Hypothalamus (tissue), 51 donors: ENCODE measurements at places on chromosomes 16 and 17.
A peak's percentile ranks its signal among the peaks of the same experiment; 100 is the strongest.

DNA sequence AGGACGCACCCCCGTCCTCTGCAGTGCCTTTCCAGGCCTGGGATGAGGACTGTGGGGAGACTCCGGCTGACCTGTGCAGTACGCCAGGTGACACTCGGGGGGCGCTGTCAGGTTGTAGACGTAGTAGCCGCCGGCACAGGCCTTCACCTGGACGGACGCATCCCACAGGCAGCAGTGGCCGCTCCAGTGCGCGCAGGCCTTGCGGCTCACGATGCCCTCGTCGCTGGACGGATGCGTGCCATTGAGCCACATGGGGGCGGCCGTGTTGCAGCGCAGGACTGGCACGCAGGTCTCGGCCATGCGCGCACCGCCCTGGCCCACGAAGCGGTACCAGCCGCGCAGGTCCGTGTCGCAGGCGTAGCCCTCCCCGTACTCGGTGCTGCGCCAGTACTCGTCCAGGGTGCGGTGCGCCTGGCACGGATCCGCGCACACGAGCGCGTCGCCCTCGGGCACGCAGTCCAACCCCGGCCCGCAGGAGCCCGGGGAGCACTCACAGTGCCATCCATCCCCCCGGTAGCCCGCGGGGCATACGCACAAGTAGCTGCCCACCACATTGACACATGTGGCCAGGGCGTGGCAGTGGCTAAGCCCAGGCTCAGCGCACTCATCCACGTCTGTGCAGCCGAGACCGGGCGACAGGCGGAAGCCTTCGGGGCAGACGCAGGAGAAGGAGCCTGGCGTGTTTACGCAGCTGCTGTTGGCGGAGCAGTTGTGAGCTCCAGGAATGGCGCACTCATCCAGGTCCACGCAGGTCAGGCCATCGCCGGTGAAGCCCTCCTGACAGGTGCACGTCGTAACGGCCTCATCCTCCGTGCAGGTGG is 3.9 kb downstream of the UMOD start:
- DNase-seq, result no peak

GRCh38 chr17:50800196-50800700 is 32.9 kb upstream of the ANKRD40CL start:
- no peak for DNase-seq

GRCh38 chr17:76840443-76840767 is 27.8 kb upstream of the MGAT5B start:
- DNase-seq, result no peak

DNA sequence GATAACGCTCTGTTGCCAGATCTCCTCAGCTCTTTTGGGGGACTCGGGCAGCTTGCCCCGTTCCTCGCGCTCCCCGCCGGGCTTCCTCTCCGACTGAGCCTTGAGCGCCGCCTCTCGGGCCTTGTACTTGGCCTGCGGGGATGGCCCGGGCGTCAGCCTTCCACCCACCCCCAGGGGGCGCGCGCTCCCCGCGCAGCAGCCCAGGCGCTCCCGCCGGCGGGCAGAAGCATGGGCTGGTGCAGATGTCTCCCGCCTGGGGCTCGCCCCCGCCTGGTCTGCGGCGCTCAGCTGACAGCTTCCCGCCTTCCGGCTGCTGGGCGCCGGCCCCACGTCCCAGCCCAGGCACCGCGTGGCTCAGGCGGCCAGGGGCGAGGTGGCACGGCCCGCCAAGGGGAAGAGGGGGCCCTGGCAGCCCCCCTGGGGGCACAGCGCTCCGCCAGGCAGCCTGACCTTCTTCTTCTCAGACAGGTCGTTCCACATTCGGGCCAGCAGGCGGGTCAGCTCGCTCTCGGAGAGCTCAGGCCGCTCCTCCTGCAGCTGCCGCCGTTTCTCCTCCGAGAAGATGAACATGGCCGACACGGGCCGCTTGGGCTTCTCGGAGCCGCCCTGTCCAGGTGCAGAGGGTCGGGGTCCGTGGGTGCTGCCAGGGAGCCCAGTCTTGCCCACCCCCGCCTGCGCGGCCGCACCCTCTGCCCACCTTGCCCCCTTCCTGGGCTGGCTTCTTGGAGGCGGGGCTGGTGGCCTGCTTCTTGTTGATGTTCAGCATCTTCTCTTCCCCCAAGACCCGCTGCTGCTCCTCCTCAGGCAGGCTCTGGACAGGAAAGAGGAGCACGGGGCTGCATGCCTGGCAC is 8.9 kb downstream of the UBTF start:
- peak; percentile 23 for DNase-seq

DNA sequence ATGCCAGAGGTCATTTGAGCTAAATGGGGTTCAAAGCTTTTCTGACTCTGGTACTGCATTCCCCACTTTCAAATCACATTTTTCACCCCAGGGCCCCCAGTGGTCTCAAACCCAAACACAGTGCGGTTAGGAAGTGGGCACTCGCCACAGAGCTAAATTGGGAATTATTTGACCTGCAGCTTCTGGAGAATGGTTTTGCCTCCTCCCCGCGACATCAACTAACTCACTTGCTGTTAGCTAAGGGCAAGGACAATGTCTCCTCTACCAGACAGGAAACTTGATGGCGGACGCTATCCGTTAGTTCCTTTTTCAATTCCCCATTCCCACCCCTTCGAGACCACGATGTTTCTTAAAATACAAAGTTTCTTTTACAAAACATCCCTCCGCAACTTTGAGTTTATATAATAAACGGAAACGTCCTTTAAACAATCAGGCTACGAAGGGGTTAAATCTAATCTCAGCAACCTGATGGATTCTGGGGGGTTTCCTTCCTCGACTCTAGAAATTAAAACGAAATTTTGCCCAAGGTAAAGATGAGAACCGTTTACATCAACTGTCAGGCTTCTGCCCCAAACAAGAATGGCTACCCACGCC is 500 bp upstream of the KAT7 start:
- peak; percentile 18 for DNase-seq

DNA sequence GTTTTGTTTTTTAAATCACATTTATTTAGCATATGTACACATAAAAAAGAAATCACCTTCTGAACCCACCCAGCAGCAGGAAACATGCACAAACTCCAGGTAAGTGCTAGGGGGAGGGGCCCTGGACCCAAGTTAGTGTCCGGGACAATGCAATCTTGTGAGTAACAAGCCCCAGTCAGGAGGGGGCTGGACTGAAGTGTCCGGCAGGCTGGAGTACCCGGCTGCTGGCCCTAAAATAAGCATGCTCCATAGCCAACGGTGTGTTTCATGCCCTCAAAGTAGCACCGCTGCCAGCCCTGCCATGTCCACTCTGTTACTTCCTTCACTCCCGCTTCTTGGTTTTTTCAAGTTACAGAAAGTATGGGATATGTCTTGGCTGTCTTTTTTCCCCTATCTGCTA is 102.1 kb downstream of the SPAG9 start:
- DNase-seq, result no peak

DNA sequence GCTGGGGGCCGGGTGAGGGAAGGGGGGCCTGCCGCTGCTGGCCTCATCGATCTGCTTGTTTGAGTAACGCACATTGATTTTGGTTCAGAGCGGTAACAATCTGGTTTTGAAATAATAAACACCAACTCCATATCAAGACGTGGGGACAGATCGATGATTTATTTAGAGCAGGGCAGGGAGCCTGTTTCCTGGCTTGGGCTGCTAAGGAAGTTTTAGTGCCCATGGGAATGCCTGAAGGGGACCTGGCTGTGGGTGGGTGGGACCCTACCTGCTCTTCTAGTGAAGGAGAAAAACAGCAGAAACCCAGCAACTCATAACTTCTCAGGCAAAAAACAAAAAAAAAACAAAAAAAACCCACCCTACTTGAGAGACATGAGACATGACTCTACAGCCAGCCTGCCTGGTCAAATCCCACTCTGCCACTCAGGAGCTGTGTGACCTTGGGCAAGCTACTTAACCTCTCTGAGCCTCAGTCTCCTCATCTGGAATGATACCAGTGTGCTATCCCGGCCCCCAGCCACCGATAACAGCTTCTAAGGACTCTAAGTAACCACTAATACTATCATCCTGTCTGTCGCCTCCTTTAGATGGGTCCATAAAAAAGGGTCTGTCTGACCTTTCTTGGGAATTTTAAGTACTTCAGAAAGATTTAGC is 66.0 kb downstream of the PIPOX start:
- DNase-seq, result no peak

DNA sequence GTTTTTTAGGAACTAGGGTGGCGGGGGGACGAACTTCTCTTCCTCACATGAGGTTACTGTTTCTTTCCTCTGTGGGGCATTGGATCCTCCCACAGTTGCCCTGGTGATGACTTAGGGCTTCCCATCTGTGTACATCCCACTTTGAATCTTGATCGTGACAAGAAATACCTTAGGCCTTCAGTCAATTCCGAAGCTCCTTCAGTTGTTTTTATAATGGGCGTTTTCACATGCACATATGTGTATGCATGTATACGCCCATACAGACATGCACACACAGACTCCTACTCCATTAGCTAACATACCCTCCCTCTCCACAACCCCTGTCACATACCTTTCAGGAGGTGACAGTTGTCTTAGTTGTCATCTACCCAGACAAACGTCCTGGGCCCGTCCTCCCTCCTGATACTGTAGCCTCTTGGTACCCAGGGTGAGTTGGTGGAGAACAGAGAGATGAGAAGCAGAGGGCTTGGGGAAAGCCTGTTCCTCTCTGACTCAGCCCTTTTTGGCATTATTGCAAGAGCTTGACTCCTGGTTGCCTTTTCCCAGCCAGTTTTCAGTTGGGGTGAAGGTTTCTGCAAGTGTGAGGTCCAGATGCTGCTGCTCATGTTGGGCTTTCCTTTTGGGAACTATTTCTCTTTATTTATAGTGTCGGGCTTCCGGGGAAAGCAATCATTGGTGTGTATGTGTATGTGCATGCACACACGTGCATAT is 2.2 kb upstream of the AOC2 start:
- DNase-seq, result no peak

DNA sequence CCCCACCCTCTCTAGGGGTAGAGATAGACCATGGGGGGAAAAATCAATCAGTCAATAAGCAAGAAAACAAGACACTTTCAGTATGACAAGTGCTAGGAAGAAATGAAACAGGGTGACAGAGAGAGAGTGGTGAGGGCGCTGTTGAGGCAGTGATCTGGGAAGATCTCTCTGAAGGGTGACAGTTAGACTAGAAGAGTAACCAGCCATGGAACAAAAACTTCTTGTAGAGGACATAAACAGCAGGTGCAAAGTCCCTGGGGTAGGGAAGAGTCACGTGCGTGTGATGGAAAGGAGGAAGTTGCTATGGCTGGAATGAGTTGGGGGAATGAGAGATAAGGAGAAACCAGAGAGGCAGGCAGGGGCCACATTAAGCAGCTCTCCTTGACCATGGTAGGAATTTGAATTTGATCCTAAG is 16.8 kb upstream of the EMP2 start:
- DNase-seq, result no peak

- no peak for DNase-seq
Observed at GRCh38 chr17:50203604-50204345, 2.3 kb upstream of the COL1A1 start.

DNA sequence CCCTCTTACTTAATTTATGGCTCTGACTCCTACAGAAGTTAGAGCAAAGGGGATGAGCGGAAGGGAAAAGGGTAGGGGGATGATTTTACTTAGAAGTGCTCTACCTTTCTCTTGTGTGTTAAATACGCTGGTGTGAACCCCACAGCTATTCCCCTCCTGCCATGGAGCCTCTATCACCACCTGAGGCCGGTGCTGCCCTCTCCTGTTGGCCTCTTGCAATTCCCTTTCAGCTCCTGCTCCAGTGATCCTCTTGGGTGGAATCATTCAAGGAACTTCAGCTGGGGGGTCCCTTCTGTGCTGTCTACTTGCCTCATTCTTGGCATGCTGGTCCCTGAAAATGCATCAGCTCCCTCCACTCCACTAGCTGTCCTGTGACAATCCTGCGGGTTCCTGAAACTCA is 41.8 kb upstream of the CDH8 start:
- DNase-seq, result no peak

GRCh38 chr17:32104158-32104557 is 38.1 kb upstream of the RHOT1 start:
- no peak for DNase-seq

- no peak for DNase-seq
Observed at GRCh38 chr16:50393858-50394802, 25.3 kb upstream of the BRD7 start.

- DNase-seq, result no peak
Observed at GRCh38 chr17:83064021-83064731, 15.2 kb upstream of the METRNL start.

DNA sequence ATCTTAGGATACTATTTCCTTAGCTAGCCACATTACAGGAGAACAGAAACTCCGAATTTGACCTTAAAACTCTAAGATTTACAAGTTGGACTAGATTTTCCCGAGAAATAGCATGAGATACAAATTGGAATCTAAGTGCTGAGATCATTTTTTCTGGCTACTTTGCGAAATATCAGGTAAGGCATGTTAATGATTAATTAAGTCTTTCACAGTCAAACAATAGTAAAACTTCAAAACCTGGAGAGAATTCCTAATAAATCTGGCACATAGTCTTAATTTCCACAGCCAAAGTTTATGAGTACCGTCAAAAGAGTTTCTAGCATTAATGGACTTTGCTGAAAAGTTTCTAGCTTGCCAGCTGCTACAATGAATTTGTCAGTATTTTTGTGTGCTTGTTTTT is 379.5 kb upstream of the TOM1L1 start:
- no peak for DNase-seq

DNA sequence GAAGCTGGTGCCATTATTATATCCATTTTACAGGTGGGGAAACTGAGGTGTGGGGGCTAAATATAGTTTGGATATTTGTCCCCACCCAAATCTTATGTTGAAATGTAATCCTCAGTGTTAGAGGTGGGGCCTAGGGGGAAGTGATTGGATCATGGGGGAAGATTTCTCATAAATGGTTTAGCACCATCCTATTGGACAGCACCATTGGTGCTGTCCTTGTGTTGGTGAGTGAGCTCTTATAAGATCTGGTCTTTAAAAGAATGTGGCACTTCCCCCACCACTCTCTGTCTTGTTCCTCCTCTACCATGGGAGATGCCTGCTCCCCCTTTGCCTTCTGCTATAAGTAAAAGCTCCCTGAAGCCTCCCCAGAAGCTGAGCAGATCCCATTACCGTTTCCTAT is 119.8 kb upstream of the SEC14L1 start:
- no peak for DNase-seq

DNA sequence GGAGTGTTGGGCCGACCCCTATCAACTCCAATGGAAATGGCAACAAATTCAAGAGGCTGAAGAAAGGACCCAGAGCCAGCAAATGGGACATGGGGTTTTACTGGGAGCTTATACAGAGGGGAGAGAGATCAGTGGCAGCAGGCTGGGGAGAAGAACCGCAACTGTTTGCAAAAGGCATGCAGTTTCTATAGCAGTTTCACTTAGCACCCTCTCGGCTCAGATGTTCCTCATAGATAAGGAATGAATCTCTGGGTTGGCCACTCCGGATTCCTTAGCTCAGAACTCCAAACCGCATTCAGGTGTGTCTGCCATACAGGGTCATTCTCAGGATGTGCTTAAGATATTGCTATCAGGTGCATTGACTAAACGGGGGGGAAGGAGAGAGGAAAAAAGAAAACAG is 71.1 kb upstream of the RPL38 start:
- DNase-seq, result no peak

- DNase-seq, result no peak
Observed at GRCh38 chr17:44236444-44236991, 17.0 kb upstream of the UBTF start.

DNA sequence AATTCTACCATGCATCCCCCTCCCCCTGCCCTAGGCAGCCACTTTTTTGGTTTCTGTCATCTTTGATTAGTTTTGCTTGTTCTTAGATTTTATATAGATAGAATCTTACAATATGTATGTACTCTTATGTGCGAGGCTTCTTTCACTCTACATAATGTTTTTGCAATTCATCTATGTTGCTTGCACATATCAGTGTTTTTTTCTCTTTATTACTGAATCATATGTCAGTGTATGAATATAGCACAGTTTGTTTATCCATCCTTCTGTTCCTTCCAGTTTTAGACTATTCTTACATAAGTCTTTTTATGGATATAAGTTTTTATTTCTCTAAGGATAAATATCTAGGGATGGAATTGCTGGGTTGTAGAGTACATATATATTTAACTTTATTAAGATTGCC is 26.6 kb downstream of the NLK start:
- DNase-seq, result no peak
